BE2C (cell line): ENCODE measurements at places on chromosomes 3 and 15.

DNA sequence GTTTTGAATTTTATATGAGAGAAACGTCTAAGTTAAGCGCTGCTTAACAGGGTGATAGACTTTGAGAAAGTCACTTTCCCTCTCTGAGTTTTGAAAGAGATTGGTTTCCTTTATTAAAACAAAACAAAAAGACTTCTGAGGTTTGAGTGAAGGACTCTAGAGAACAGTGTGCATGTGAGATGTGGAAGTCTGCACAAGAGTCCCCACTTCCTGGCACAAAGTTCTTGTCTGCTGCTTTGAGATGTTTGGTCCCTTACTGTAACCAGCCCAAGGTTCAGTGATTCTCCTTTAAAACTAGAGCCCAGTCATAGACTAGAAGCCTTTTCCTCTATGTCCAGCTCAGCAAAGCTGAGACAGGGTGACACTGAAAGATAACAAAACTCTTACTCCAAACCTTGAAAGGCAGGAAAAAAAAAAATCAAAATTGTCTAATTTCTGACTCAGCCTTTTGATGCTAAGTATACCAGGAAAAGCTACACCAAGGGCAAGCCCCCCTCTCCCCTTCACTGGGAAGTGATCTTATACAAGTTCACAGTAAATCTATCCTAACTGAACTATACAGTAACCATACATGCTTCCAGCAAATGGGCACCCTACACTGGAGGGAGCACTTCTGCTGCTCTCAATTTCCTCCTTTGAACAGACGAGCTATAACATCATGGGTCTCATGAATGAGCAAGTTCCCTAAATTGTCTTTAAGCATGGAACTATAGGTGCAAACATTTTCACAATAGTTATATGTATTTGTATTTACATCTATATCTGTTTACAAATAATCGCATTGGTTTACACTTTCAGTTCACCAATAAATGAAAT is 2.3 kb downstream of the POPDC2 start:
- DNase-seq: no peak

- DNase-seq: no peak
These were observed 32.9 kb downstream of the PIK3CA start for GRCh38 chr3:179181021-179181472.

GRCh38 chr3:101646726-101647125 is 30.2 kb downstream of the ZBTB11 start:
- DNase-seq: no peak

DNA sequence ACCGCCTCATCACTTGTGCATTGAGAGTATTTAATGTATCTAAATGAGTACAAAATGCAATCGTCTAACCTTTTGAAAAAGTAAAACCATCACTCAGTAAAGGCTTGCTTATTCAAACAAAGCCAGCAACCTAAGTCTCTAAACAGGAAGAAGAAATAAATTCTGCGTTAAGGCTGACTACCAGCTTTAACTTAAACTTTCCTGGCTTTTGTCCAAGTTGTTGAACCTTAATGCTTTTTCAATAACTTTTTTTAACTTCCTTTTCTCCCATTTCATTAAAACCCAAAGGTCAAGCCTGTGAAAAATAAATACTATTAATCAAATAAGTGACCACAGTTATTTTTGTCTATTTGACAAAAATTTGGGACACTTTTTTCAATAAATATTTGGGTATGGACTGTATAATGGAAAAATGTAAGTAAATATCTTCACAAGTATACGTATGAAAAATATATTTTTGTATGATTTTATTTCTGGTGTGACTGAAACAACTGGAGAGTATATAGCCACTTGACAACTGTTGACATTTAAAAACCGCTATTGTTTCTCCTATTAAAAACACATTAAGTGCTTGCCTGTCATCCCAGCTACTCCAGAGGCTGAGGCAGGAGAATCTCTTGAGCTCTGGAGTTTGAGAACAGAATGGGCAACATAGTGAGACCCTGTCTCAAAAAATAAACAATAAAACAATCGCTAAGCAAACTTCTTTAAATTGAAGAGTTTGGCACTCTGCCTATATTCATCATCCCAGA is 2.9 kb downstream of the KLHL24 start:
- no peak for DNase-seq

- DNase-seq: no peak
These were observed 59.8 kb downstream of the LRRC3B start for GRCh38 chr3:26682406-26682805.

- no peak for DNase-seq
These were observed 43.2 kb upstream of the NEDD4 start for GRCh38 chr15:56036546-56037067.

- no peak for DNase-seq
These were observed 87.8 kb upstream of the RNU6-1 start for GRCh38 chr15:67927501-67928168.

GRCh38 chr3:153137626-153138025 is 24.4 kb upstream of the RAP2B start:
- no peak for DNase-seq

DNA sequence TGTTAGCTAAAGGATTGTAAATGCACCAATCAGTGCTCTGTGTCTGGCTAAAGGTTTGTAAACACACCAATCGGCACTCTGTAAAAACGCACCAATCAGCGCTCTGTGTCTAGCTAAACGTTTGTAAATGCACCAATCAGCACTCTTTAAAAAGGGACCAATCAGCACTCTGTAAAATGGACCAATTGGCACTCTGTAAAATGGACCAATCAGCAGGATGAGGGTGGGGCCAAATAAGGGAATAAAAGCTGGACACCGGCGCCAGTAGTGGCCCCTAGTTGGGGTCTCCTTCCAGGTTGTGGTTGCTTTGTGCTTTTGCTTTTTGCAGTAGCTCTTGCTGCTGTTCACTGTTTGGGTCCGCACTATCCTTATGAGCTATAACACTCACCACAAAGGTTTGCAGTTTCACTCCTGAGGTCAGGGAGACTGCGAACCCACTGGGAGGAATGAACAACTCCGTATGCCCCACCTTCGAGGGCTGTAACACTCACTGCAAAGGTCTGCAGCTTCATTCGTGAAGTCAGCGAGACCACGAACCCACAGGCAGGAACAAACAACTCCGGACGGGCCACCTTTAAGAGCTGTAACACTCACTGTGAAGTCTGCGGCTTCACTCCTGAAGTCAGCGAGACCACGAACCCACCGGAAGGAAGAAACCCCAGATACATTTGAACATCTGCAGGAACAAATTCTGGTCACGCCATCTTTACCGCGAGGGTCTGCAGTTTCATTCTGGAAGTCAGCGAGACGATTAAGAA is 1.1 kb upstream of the SUCLG2 start:
- peak; percentile 21 for DNase-seq

GRCh38 chr3:4888913-4889846 is 90.1 kb upstream of the BHLHE40 start:
- DNase-seq: no peak

DNA sequence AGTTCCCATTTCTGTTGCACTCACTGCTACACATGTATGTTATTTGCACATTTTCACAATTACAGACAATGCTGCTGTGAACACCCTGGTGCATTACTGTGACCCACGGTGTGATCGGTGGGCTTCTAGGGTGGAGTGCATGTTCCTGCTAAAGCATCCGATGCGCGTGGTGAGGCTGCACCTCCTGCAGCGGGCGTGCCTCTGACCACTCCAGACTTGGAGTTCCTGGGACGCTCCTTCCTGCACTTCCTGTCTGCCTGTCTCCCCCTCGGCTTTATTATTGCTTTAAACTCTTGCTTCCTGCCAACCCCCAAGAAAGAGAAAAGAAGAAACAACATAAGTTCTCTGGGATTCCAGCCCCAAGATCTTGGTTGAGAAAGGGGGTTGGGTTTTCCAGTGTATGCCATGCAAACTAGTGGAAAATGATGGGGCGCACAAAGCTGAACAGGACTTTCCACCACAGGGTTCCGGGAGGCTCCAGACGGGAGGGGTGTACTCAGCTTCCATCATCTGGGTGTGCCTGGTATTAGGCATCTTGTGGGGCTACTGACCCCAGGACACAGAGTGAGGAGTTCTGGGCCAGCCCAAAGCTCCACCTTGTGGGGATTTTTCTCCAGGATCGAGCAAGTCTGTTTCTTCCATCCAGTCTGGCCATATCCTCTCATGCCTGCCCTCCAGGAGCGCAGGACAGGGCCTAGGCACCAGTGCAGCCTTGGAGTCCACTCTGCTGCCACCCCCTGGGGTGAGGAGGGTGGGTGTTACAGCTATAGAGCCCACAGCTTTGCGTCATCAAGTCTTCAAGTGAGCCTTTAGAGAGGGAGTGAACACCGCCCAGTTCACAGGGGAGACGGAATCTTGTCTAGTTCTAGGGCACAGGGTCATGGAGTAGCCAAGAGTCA is 11.2 kb downstream of the RPL32 start:
- no peak for DNase-seq

DNA sequence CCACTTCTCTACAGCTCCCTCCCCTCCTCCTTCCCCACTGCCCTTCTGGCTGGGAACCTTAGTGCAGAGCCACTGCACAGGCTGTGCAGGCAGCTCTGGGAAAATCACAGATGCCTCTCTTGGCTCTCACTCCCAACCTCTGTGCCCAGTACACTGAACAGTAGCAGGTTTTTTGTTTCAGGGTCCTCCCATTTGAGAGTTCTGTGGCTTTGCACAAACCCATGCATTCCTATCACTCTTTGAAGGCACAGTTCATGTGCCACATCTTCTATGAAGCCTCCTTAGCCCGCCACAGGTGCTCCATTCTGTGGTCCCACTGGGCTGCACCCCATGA is 103.9 kb downstream of the SNRK start:
- DNase-seq: no peak

GRCh38 chr3:3573341-3573740 is 225.9 kb upstream of the LRRN1 start:
- no peak for DNase-seq

DNA sequence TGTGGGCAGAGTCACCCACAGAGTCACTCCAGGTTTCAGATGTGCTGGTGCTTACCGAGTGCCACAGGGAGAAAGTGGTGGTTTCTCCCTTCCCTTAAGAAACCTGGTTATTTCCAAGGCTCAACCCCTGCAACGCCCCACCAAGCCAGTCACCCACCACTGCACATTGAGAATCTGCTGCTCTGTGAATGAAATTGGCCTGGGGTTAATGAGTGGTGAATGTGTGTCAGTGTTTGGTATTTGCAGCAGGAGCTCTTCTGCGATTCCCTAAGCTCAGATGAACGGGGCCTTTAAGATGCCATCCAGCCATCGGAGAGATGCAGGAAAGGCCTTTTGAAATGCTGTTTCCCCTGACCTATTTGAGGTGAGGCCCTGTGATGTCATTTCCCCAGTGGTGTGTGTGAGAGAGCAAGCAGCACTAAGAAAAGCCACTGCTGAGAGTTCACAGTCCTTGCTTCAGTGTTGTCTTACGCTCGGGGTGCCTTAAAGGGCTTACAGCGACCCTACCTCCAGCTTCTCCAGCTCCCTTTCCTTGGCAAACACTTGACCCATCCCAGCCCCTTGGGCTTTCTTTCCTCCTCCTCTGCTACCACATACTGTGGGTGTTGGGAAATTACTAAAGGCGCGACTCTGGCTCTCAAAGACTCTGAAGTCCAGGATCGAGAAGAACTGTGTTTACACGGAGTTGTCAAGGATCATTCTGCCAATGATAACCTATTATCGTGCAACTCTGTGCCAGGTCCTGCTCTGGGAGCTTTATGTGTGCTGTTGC is 68.9 kb downstream of the SMAD3 start:
- DNase-seq: no peak

- no peak for DNase-seq
These were observed 119.4 kb downstream of the ECT2 start for GRCh38 chr3:172869784-172870518.

DNA sequence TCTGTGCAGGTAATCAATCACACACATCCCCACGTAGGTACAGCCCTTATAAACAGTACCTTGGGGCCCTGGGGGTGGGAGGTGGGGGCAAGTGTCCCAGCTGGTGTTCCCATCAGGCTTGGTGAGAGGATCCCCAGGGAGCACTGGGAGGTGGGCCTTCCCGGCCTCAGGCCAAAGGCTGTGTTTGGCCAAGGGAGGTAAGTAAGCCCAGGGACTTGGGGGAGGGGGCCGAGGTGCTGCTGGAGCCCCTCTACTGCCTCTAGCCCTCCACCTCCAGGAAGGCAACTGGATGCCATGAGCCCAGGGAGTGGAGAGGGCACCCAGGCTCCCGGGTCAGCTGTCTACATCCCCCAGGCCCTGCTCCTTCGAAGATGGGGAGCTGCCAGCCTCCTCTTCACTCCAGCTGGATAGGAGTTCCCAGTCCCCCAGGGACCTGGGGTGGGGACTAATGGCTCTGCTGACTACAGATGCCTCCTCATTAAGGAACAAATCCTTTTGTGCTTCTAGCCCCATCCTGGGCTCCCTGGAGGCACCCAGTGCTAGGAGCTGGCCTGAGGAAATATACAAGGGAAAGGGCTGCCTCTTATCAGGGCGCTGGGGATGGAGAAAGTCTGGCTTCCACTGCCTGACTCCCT is 33.1 kb downstream of the RNU5B-1 start:
- DNase-seq: peak; percentile 95

DNA sequence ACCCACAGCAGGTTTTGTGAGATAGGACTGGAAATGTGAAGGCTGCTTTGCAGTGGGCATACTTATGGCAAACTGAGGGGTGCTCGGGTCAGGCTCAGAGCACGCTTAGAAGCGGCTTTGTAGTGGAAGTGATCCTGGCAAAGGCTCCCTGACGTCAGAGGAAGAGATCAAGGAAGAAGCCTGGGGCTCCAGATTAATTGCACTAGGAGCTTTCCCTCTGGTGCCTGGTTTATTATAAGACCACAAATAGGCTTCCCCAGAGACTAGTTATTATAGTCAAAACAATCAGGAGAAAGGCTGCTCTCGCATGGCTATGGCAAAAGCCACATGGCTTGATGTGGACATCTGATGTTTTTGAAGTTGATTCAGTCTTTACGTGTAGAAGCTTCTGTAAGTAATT is 515.1 kb downstream of the GABRG3 start:
- DNase-seq: peak; percentile 84

- DNase-seq: no peak
These were observed 483.2 kb upstream of the SGO1 start for GRCh38 chr3:20669184-20669583.

GRCh38 chr3:15310491-15311370 is 21.7 kb downstream of the SH3BP5 start:
- DNase-seq: no peak

- DNase-seq: peak; percentile 70
These were observed 173.6 kb downstream of the PPM1L start for GRCh38 chr3:160929595-160929994.

GRCh38 chr3:12120374-12121140 is 38.2 kb downstream of the TIMP4 start:
- no peak for DNase-seq

- peak; percentile 92 for DNase-seq
These were observed 74.8 kb downstream of the IL20RB start for GRCh38 chr3:137032465-137033120.
